Dermis microvascular lymphatic vessel endothelial cell (primary cell): ENCODE measurements at places on chromosomes 1 and 21. TPM values are rescaled to one million over a fixed set of nuclear protein-coding genes. Genes with fewer than 3 reads are reported as not detected.

DNA sequence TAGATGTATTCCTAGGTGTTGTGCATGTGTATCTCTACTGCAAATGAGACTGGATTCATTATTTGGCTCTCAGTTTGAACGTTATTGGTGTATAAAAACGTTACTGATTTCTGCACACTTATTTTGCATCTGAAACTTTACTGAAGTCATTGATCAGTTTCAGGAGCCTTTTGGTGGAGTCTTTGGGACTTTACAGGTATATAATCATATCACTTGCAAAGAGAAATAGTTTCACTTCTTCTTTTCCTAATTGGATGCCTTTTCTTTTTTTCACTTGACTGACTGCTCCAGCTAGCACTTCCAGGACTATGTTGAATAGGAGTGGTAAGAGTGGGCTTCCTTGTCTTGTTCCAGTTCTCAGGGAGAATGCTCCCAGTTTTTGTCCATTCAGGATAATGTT lies 252.2 kb downstream of the SMYD3 start:
- DNase-seq: no peak

The TMEM63A gene
- total RNA-seq: 3.6 and 6.4 TPM in 2 replicates

- no peak for DNase-seq
Observed at GRCh38 chr1:153394391-153394790, 3.5 kb upstream of the S100A8 start.

- DNase-seq: no peak
Observed at GRCh38 chr1:17265162-17265561, 16.3 kb downstream of the PADI3 start.

DNA sequence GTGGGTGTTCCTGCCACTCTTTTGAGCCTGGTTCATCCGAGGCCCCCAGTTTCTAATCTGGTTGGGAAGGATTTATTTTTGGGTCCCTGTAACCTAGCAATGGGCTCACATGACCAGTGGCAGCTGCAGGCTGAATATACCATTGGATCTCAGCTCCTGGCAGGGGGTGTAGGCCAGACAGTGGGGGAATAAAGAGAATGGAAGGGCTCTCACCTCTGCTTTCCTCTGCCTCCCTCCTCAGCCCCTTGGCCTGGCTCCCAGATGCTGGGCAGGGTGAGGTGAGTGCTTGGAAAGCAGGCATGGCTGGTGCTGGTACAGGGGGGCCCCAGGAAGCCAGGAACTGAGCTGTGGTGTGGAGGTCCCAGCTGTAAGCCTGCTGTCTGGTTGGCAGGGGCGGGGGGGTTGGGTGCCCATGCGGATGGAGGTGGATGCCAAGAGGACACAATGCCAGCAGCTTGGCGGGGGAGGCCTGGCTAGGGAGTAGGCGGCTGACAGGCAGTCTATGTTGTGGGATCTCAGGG lies 3.6 kb upstream of the GPR61 start:
- no peak for DNase-seq

- no peak for DNase-seq
Observed at GRCh38 chr1:18429654-18430053, 51.1 kb upstream of the KLHDC7A start.

The CLCA1 gene
- not detected in 2 replicates for total RNA-seq

GRCh38 chr1:54497338-54497737 lies 50.7 kb upstream of the ACOT11 start:
- no peak for DNase-seq
